NCI-H2171 treated with DMSO at 0.1 percent for 48 hours (cell line): ENCODE measurements at places on chromosomes 16 and 17.
A peak's percentile ranks its signal among the peaks of the same experiment; 100 is the strongest.

- DNase-seq = no peak
These were observed 165.1 kb downstream of the ABCC12 start for GRCh38 chr16:47990676-47991075.

GRCh38 chr17:49407981-49408501, 6.6 kb downstream of the PHB1 start:
- peak; percentile 84 for DNase-seq

DNA sequence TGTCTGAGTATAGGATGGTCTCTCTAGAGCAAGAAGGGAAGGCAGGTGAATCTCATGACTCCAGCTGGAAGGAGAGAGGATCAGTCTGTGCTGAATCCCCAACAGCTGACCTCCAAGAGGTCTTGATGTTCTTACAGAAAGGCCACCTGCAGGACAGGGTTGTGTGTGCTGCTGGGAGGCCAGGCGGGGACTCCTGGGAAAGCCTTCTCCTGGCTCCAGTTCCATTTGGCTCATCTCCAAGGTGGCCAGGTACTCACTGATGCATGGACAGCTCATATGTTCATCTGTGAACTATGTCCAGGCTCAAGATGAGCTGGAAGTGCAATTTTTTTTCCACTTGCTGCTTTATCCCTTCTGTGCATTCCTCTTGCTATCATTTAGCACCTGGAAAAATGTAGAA, 730.2 kb upstream of the RBFOX1 start:
- DNase-seq = no peak

GRCh38 chr17:71402661-71403141, 718.1 kb upstream of the SOX9 start:
- DNase-seq = peak; percentile 71

GRCh38 chr16:23694644-23695373, 16.1 kb downstream of the PLK1 start:
- no peak for DNase-seq

- no peak for DNase-seq
These were observed 13.8 kb upstream of the CDH15 start for GRCh38 chr16:89157778-89158177.

- no peak for DNase-seq
These were observed 76.3 kb upstream of the HNF1B start for GRCh38 chr17:37820995-37821713.

GRCh38 chr17:75059369-75060345, 12.6 kb downstream of the KCTD2 start:
- peak; percentile 78 for DNase-seq

DNA sequence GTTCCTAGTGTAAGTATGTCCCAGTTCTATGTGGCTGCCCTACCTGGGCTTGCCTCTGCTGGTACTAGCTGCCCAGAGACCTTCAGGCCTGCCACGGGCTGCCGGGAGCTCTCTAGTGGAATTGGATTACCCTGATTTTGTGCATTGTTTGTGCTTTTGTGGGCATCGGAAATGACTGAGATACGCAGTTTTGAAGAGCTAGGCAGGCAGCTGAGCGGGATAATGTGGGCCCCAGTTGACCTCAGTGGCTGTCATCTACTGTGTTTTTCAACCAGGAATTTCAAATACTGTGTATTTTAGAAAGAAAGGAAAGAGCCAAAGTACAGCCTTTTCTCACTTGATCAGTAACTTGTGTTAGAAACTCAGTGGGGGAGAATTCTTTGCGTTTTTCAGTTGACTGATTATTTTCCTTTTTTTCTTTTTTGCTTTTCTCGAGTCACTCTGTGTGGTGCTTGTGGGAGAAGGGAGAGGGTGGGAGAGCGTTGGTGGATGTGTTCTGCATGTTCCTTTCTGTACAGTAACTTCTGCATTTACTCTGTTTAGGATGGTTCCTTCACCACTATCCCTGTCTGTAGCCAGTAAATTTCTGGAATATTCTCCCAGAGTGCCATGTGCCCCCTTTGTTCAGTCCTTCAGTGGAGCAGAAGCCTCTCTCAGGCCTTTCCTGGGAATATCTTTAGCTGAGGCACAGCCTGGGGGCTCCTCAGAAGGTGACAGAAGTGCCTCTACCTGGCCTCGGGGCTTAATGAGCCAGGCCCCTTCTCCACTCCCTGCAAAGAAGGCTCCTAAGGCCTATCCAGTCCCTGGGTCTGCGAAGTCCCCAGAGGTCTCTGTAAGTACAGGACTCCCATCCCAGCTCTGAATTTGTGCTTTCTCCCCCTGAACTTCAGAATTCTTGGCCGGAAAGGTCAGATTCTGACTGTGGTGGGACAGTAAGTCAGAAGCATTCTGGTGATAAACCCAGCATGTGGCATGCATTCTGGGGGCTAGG, 15.0 kb upstream of the SLC12A3 start:
- DNase-seq = no peak

GRCh38 chr16:51407199-51407598, 256.1 kb upstream of the SALL1 start:
- DNase-seq = no peak

GRCh38 chr17:77640916-77641605, 317.4 kb upstream of the TNRC6C start:
- DNase-seq = no peak

DNA sequence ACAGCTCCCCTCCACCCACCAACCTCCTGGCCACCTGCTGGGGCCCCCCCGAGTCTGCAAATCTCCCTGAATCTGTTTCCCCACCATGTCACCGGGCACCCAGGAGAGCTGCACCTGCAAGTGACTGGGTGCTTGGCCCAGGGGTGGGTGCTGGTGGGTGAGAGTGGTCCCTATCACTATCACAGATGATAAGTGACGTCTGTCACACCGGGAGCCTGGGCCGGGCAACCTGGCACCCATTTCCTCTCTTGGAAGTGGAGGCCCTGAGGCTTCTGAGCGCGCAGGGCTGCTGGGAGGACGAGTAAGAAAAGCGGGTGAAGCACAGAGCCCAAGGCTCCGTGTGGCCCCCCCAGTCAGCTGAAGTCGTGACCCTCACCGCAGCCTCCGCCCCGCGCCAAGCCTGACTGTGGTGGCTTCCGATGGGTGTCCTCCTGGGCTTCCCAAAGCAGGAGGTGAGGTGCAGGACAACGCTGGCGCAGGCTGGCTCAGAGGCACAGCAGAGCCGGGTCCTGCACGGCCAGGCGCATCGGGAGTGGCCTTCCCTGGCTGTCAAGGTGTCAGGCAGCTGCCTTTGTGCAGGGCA, 21.0 kb upstream of the ACSF3 start:
- DNase-seq = no peak

- DNase-seq = no peak
These were observed 85.2 kb downstream of the SPAG9 start for GRCh38 chr17:51035431-51035830.

- DNase-seq = no peak
These were observed 240.8 kb upstream of the TOX3 start for GRCh38 chr16:52787709-52788108.

- DNase-seq = no peak
These were observed 1.1 kb downstream of the P4HB start for GRCh38 chr17:81858967-81859905.

GRCh38 chr17:3976675-3977171, 12.5 kb upstream of the ATP2A3 start:
- no peak for DNase-seq

DNA sequence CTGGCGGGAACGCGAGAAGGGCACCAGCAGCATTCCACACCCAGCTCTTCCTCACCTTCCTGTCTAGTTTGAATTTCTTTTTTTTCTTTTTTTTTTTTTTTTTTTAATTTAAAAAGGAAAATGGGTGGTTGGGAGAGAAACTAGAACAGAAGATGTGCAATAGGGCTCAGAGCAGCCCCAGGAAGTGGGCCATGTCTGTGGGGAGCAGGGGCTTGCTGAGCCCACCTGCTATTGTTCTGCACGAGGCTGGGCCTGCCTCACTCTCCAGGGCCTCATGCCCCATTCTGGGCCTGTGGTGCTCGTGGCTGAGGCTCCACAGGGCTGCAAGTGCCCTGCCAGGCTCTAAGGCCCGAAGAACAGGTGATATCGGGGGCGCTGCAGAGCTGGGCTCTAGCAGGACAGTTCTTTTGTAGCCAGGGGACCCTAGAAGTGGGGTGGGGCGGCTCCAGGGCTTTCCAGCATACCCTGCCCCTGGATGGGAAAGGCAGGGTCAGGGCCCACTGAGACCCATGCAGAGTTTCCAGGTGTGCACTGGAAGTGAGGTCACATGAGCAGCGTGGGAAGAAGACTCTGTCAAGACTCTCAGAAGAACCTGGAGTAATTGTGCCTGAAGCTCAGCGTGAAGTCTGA, 12.4 kb downstream of the MRPL27 start:
- no peak for DNase-seq

DNA sequence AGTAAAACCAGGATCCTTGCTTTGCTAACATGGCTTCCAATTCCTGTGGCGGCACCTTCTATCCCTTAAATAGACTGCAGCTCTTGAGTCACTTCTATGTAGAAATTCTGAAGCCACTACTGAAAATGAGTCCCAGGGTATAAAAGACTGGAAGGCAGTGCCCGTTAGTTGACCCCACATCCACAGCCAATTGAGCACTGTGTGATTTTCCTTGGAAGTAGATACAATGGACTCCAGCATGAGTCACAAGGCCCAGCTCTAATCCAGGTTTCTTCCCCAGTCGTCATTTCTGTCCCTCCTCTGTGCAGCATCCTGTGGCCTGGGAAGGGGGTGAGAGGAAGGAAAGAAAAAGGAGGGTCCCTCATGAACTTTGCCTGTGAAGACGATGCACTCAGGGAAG, 69.5 kb downstream of the HLF start:
- DNase-seq = no peak

GRCh38 chr16:11715246-11715947, 27.3 kb downstream of the TXNDC11 start:
- DNase-seq = no peak

- DNase-seq = no peak
These were observed 9.8 kb downstream of the CMTM3 start for GRCh38 chr16:66614161-66614802.

GRCh38 chr17:81681672-81682071, 1.9 kb downstream of the ARL16 start:
- peak; percentile 87 for DNase-seq

- no peak for DNase-seq
These were observed 98.8 kb downstream of the WWOX start for GRCh38 chr16:78198288-78198687.

DNA sequence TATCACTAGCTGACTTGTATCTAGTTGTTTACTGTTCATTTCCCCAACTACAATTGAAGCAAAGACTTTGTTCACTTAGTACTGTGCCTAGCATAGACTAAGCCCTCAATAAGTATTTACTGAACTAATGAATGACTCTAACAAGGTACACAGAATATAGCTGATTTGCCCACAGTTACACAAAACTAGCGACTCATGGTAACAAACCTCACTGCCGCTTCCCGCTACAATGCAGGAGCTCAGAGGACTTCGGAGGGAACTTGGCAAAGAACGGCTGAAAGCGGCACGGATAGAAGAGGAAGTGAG, 524 bp downstream of the EFTUD2 start:
- DNase-seq = no peak

GRCh38 chr17:81189670-81190530, 23.9 kb upstream of the AATK start:
- no peak for DNase-seq
